GM12891 (cell line): ENCODE measurements at places on chromosomes 3 and 15.

DNA sequence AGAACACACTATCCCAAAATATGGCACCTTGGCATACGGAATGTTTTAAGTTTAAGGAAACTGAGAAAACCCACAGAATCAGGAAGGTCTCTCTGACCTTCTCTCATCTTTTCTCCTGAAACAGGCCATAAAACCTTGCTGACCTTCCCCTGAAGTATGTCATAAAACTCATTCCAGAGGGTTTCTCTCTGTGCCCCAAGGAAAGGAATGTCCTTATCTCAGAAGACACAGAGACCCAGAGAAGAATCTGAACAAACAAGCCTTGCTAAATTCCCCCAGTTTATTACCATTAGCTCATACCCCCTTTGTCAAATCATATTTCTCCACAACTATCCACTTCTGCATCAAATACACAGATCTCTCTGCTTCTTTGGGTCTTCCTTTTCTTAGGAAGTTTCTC, 603.1 kb downstream of the MCTP2 start:
- DNase-seq: no peak

GRCh38 chr3:14152233-14152962, 26.0 kb downstream of the XPC start:
- DNase-seq: no peak

GRCh38 chr15:98946301-98947255, 61.0 kb downstream of the PGPEP1L start:
- DNase-seq: no peak

DNA sequence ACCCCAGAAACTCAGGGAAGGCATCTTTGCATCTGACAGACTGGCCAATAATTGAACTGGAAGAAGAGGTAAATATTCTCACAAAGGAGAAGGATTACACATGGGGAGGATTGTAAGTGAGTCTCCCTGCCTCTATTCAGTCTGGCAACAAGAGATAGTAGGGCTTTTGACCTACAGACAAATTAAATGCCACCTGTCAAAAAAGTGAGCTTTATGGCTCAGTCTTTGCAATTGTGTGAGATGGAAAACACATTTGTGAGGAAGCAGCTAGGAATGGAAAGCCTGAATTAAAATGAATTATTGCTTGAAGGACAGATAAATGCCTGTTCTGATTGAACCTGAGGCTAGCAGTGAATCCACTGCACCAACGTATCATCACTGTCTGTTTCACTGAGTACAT, 173.3 kb upstream of the GOLIM4 start:
- no peak for DNase-seq

- DNase-seq: no peak
Measured at GRCh38 chr3:79724206-79724605, 43.6 kb downstream of the ROBO1 start.

DNA sequence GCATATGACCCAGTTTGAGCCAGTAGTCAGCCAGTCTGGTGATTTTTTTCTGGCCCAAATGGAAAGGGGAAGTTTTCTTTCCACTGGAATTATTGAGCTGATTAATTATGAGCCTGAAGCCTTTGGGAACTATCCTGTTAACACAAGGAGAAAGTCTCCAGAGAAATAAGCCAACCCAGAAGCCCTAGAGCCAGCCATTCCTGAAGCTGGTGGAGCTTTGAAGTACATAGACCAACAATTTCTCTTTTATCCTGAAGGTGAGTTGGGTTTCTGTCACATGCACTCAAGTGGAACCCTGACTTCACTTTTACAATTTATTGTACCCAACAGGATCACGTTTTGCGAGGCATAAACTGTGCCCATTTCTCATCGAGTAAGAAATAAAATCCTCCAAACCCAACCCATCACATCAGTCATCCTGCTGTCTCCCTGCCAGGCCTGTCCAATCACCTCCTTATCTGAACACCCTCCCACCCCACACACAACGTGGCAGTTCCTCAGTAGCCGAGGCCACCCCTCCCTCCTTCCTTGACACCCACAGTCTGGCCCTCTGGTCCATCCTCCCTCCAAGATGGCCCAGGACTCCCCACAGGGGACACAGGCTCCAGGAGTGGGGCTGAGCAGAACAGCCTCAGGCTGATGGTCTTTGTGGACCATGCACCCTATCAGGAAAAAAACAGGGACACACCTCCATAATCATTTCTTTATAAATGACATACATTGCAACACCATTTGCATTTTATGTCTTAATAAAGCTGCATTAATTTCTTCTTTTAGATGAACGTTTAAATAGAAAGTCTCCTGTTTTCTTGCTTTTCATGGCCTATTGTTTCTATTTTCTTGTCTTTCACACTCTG, 55.7 kb upstream of the GATA2 start:
- no peak for DNase-seq
